ENCODE measurements at places on chromosomes 11 and 22.
A peak's percentile ranks its signal among the peaks of the same experiment; 100 is the strongest.

DNA sequence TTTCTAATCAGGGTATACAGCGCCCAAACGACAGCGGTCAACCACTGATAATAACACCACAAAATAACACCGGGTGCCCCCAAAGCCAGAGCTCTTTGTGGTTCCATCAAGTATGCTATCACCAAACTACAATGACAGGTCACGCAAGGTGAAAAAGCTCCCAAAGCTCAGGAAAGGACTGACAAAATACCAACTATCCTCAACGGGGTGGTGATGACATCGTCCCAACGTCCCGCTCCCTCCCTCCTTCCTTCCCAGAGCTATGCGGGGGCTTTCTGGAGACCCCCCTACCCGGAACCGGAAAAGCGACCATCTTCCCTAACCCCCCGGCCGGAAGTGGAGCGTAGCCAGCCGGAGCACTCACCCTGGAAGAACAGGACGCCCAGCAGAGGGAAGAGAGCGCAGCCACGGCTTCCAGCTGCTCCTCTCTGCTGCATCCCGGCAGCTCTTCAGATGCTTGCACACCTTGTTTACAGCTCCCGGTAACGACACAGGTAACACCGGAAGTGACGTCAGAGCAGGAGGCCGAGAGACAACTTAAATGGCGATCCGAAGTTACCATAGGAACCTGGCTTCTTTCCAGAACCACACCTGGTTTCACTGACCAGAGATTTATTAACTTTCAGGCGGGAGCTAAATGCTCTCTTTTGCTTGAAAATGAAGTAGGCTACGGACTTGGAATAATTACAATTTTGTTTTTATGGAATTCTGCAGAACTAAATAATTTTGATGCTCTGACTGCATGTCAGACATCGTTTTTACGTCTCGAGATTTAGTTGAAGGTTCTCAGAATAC, at the start of gene MPZL3:
Gene MPZL3 (minus strand): TSS at position 508 of the 795 bp plus-strand sequence. CDS start 71 bp downstream, at position 437.
- DNase-seq, result peak; percentile 20

DNA sequence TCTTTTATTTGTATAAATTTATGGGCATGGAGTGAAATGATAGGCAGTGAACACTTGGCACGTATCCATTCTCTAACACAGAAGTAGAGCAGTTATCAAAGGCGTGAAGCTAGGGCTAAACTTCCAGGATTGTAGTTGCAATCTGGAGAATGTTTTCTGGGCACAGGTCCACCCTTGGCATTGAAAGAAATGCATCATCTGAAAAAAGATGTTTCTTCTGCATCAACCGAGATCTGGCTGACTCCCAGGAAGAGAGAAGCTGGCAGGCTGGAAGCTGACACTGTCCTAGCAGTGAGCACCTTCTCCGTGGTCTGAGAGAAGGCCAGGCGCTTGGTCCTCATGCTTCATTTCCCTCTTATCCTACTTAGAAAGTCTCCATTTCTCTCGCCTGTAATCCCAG, 600.0 kb downstream of the BRD1 start:
- DNase-seq, result no peak

- no peak for DNase-seq
Measured at GRCh38 chr22:40472051-40472450, 101.7 kb downstream of the SGSM3 start.

- no peak for DNase-seq
Measured at GRCh38 chr11:48019217-48019584, 38.8 kb downstream of the PTPRJ start.

DNA sequence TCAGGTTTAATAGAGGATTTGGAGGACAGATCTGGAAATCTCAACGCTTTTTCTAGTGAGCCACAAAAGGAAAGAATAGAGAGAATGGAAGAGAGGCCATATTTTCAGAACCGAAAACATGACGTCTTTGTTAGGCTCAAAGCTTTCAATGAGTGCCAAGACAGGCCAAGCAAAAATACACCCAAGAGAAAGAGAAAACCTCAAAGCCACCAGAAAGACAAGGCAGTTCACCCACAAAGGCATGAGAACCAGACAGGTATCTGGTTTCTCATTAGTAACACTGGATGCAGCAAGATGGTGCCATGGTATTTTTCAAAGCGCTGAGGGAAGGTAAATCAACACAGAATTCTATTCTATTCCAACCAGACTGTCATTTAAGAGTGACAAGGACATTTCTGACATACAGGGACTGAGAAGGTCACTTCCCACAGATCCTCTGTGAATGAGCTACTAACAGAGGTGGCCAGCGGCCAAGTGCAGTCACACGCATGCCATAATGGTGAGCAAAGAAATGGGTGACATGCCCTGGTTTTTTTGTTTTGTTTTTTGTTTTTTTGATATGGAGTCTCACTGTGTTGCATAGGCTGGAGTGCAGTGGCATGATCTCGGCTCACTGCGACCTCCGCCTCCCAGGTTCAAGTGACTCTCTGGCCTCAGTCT, 41.9 kb downstream of the TOLLIP start:
- no peak for DNase-seq

- DNase-seq, result no peak
Measured at GRCh38 chr11:75505916-75506692, 19.6 kb downstream of the GDPD5 start.

- DNase-seq, result no peak
Measured at GRCh38 chr22:30857791-30858190, 110.8 kb downstream of the MORC2 start.

DNA sequence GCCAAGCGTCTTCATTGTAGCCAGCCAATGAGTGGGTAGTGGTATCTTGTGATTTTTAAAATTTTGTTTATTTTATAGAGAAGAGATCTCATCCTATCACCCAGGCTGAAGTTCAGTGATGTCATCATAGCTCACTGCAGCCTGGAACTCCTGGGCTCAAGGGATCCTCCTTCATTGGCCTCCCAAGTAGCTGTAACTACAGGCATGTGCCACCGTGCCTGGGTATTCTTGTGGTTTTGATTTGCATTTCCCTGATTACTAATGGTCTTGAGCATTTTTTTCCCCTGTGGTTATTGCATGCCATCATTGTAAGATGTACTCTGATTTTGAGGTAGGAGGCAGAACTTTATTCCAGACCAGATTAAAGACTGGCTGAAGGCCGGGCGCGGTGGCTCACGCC, 2.4 kb upstream of the DENND6B start:
- DNase-seq, result no peak

DNA sequence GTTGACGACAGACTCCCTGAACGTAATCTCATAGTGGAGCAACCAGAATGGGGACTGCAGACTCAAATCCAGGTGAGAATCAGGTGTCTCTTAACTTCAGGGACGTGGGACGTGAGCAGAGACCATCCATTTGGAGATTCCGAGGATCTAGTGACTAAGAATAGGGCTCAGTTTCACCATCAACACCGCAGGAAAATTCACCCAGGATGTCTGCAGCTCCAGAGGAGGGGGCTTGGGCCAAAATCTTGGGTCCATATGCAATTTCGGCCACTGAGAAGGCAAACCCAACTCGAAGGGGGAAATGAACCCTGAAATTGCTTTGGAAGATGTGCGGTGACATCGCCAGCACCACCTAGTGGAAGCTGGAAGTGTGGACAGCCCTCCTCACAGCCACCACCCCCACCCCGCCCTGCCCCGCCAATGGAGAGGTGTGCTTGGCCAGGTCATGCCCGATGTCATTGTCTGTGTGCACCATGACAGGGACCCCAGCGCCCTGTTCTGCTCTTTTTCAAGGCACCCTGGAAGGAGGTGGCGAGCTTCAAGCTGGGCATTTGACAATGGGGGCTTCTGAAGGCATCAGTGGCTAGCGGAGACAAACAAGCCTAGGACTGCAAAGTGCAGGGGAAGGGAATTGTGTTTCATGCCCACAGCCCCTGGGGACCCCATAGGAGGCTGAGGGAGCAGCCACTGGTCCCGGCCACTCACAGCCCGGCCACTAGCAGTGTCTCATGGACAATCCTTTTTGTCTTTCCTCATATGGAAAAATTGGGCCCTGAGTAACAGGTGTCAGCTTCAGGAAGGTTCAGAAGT, 24.8 kb downstream of the APOL1 start:
- DNase-seq, result peak; percentile 14

DNA sequence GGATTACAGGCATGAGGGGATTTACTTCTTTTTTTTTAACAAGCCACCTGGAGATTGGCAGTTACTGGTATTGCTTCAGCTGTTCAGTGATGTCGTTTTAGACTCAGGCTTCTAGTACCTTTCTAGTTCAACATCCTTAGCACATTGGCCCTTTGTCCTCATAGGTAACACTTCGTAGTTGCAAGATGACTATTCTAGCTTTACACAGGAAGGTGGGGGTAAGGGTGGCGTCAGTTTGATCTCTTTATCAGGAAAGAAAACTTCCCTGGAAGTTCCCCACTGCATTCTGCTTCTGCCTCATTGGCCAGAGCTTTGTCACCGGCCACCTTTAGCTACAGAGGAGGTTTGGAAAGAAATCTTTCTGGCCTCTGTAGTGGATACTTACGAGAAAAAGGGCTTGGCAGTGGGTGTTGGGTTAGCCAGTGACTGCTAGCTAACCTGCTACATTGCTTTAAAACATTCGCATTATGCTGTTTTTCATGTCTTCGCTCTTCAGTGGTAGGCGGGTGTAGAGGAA, 40.7 kb downstream of the SFI1 start:
- no peak for DNase-seq

DNA sequence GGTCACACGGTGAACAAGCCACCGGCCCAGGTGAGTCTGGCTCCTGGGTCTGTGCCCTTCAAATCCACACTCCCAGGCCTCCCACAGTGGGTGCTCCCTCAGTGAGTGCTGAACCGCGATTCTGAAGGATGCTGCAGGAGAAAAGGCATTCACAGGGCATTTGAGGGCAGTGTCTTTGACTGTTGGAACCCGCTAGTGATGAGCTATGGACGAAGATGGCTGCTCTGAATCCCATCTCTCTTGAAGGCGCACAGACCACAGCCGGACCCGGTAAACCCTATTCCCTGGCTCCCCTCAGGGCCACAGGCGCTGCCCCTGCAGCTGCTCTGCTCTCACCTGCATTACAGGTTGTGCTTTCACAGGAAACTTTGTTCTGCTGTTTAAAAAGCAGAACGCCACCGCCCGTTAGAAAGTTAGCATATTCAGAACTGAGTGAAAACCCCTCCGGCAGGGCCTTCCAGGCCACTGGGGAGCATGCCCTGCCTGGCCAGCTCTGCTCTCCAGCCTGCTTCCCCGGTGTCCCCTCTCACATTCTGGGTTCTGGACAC, 3.2 kb downstream of the LRRC32 start:
- no peak for DNase-seq

DNA sequence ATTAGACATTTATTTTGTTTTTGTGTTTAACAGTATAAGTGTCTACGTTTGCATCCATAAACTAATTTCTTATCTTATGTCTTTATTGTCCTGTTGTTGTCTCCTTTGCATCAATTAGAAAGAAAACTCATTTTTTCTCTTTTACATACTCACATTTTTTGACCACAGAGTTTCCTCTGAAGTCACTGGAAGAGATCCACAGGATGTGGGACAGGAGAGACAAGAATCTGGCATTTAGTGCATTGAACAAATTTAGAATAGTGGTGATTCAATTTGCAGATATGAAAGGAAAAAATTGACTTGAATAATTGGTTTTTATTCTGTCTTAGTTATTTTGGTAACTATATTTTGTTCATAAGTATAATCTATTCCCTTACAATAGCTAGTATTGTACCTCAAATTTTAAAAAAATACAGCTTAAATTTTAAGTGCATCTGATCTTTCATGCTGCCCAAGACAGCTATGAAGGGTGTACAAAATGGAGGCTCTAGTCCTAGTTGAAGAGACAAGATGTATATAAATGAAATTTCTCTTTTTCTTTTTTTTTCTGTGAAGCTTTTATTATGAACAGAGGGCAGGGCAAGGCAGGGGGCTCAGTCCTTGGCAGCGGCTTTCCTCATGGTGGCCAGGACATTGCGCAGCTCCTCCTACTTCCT, 24.4 kb downstream of the HORMAD2 start:
- DNase-seq, result no peak

DNA sequence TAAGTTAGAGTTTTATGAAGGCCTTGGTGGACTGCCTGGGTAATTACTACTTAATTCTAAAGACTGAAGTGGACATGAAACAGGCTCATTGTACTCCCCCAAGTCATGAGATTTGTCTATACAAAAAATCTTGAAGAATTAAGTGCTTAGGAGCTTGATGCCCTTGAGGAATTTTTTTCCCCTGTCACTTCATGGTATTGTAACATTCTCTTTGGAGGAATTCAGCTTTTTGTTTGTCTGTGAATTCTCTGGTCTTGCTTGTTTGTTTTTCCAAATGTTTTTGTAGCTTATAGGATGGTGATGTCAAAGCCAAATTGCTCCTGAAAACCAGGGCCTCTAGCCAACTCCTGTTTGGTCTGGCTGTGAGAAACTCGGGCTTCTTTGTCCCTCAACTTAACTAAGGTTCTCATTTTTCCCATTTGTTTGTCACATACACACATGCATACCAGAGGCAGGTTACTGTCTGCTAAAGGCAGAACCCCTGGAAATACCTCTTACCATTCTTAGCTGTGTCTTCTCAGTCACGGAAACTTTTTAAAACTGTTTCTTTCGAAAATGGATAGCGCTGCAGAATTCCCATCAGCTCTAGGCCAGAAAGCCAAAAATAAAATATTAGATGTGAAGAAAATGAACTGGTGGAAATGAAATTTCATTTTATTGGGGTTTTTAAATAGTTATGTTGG, 66.9 kb downstream of the AMOTL1 start:
- DNase-seq, result no peak

GRCh38 chr11:129766898-129767604, 48.6 kb upstream of the TMEM45B start:
- no peak for DNase-seq

DNA sequence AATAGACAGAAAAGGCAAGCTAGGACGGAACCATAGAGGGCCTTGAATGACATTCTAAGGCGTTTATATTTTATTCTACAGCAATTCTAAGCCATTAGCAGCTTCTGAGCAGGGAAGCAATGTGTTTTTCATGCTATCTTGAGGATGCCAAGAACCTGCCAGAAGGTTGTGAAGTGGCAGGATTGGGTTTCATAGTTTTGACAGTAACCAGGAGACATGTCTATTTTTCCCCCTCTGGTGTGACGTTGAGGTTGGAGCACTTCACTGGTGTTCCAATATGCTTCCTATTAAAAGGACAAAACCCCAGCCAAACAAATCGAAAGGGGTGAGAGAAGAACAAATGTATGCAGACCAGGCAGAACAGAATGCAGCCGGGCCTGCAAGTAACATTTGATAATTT, 148.2 kb downstream of the SPATA19 start:
- DNase-seq, result no peak

GRCh38 chr11:36105743-36106581, 162.1 kb downstream of the LDLRAD3 start:
- DNase-seq, result no peak

- no peak for DNase-seq
Measured at GRCh38 chr11:17552392-17553248, 5.6 kb downstream of the OTOG start.

GRCh38 chr22:25077964-25078363, 121.7 kb upstream of the CRYBB3 start:
- DNase-seq, result no peak

- DNase-seq, result no peak
Measured at GRCh38 chr22:33057363-33057995, 702 bp downstream of the SYN3 start.
